ENCODE measurements at places on chromosomes 4 and X.

- no peak for DNase-seq
These were observed 30.6 kb upstream of the SORCS2 start for GRCh38 chr4:7161721-7162214.

- no peak for DNase-seq
These were observed 1194.6 kb downstream of the ADGRL3 start for GRCh38 chr4:62394766-62395165.

DNA sequence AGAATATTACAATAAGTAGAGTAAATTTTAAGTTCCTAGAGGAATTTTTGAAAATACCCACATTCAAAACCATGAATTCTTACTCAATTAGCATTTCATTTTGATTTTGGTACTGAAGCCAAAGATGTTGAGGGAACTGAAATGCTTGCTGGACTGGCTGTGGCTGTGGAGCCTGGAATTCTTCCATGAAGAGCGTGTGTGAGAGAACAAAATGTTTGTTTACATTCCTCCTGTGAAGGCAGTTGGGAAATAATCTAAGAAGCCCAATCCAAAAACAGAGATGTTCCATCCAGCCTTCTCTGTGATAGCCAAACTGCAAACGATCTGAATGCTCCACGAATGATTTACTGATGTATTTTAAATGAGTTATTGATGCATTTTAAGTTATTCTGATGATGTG, 3.8 kb upstream of the ADH1B start:
- DNase-seq, result no peak

GRCh38 chr4:89558147-89558546, 250.5 kb upstream of the GPRIN3 start:
- DNase-seq, result no peak

DNA sequence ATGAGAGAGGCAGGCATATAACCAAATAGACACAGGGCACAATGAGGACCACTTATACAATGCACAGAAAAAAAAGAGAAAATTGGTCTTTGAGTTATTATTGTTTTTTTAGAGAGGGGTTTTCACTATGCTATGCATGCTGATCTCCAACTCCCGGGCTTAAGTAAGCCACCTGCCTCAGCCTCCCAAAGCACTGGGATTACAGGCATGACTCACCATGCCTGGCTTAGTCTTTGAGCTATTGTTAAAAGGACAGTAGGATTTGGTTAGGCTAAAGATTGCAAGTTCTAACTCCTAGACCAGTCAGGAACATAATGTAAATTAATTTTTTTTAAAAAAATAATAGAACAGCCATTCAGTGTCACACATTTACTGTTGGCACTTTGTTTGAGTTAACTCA, 340.1 kb downstream of the GPAT3 start:
- no peak for DNase-seq

- DNase-seq, result no peak
These were observed 235.1 kb upstream of the CPEB2 start for GRCh38 chr4:14767142-14767541.

DNA sequence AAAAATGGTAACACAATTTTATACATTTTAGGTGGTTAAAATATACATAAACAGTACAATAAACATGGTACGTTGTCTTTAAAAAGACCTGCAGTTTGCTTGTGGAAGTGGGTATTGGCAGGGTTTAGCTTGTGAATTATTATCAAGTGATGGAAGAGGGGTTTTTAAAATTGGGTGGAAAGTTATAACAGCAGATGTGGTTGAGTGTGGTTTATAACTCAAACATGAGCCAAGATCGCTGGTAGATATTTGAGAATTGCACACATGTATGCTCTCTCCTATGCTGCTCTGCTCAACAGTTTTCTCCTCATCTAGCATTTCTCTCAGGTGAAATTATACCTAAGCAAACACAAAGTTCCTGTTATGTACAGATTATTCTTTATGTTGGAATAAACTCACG, 14.0 kb downstream of the EPGN start:
- no peak for DNase-seq

- DNase-seq, result no peak
These were observed 12.8 kb downstream of the MECP2 start for GRCh38 chrX:154084449-154085300.

DNA sequence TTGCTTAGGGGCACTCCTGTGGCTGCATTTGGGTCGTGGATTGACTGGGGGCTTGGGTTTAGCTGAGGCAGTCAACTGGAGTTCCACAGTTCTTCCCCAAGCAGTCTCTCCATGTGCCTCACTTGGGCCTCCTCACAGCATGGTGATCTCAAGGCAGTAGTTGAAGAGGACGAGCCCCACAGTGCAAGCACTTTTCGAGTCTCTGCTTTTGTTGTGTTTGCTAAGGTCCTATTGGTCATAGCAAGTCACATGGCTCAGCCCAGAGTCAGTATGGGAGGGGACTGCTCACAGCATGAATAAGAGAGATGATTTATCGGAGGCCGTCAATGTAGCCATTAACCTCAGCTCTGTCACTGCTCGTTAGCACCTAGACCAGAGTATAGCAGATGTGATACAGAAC, 29.7 kb downstream of the BMX start:
- DNase-seq, result no peak

- DNase-seq, result no peak
These were observed 2.7 kb upstream of the NEUROG2 start for GRCh38 chr4:112518675-112519074.

GRCh38 chr4:147969573-147970385, 237.9 kb downstream of the ARHGAP10 start:
- DNase-seq, result no peak

GRCh38 chrX:119990556-119991004, 47.0 kb upstream of the NKAP start:
- no peak for DNase-seq

DNA sequence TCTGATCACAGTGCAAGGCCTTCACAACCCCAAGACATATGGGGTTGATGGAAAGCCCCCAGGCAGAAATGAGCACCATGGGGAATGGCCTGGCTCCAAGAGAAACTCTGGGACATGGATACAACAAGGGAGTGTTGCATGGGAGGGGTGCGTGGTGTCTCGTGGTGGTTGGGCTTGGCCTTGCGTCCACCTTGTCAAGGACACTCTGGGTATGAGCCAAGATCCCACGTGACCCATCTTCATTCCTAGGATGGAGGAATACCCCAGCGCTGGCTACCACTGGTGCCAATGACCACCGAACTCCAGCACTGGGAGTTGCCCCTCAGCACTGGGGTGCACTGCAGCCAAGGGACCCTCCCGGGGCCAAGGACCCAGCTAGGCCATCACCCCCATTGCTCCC, 267.5 kb upstream of the AGTR2 start:
- no peak for DNase-seq

- no peak for DNase-seq
These were observed 124.5 kb upstream of the PLAC1 start for GRCh38 chrX:134782796-134783195.

DNA sequence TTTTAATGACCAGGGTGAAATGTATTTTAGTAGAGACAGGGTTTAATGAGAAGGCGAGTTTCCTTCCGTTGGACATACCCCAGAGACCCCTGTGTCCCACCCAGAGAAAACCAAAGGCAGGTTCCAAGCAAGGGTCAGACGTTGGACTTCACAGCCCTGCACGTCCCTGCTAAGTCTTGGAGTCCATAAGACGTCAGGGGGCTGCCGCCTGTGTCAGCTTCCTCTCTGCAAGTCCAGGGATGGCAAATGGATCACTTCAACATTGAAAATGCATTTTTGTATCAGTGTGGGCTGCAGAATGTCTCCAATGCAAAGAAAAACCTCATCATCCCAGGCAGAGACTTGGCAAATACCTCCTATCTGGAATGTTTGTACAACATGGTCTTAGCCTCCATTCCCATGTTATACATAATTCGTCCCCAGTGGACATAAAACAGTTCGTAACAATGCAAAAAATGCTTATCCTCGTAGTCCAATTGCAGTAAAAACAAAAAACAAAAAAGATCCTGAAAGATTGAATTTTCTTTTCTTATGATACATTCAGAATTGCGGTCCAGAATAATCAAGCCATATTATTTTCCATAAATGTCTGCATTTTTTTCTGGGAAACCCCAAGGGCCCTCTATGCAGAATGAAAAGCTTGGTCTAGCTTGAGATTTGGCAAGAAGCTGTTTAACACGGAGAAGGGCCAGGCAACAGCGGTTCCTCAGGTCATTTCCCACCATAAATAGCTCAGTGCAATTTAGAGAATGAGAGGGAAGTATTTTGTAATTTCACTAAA, 190.9 kb downstream of the SHOX start:
- DNase-seq, result no peak

DNA sequence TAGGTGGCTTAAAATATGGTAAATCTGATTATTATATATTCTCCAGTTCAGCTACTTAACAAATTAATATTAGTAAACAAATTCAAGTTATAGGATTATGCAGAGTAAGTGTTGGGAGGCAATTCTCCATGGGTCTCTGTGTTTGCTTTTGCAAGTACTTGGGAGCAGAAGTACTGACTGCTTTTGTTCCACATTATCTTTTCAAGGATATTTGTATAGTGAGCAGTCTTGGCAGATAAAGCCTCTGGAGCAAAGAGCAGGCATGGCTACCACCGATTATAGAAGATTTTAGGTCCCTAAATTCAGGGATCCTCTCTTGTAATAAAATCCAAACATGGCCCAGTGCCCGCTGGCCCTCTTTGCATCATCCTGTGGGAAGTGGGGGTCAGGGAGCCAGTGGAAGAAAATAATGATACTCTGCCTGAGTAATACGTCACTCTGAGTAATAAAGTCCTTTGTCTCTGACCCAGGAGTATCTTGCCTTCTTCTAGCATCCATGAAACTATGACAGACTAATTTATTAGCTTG, 23.2 kb downstream of the NDNF start:
- DNase-seq, result no peak

DNA sequence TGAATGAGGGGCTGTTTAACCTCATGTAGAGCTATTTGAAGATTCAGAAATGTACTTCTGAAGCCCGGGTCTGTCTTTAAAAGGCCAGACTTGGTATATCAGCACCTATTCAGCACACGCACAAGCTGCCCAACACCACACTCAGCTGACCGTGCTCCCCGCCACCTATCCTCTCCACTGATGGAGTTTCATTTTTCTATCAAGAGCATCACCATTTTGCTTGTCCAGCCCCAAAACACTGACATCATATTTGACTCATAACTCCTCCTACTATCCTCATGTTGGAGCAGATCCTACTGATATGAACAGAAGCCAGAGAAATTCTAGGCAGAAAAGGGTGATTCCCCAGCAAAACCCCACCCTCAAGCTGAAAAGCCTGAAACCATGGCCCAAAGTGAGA, 100.3 kb downstream of the SORBS2 start:
- no peak for DNase-seq

- no peak for DNase-seq
These were observed 14.7 kb downstream of the BCORL1 start for GRCh38 chrX:129997086-129997485.

DNA sequence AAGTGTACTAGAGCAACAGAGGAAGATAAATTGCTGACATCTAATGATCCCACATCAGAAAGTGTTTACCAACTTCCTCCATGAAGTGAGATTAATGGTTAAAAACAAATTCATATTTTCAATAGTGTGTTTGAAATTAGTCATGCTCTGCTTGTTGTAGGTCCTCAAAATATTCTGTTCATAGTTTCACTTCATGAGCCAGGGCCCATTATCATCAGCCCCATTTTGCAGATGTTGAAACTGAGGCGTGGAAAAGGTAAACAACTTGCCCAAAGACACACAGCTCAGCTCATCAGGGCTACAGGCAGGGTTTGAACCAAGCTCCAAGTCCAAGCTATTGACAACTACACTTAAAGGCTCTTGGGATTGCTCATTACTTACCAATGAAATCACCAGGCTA, 103.5 kb upstream of the PPARGC1A start:
- no peak for DNase-seq

DNA sequence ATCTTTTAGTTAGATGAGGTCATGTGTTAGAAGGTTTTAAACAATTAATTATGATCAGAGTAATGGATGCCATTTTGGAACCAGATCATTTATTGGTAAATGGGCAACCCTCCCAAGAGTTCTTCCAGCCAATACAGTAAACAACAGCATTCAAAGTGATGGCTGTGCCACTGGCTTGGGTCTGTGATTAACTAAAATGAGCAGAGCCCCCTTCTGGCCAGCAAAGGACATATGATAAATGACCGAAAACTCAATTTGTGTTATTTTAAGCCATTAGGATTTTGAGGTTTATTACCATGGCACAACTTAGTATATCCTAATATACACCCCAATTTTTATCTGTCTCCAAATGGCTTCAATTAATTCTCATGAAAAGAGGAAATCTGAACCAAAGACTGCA, 90.8 kb upstream of the NPFFR2 start:
- no peak for DNase-seq

DNA sequence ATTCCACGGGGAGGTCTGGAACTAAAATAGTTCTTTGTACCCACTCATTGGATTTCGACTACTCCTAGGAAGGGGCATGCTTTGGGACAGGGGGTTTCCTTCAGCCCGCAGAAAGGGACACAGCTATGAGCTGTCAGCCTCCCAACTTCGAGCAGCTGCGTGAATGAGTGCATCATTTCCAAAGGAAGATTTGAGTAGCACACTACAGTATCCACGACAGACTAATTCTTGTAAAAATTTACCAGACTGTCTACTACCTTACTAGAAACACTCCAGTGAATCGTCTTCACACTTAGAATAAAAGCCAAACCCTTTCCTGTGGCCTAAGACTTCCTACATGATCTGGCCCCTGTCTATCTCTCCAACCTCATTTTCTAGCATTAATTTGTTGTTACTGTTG, 101.9 kb downstream of the MAOA start:
- no peak for DNase-seq

GRCh38 chrX:9291629-9292028, 173.2 kb upstream of the TBL1X start:
- no peak for DNase-seq

GRCh38 chr4:36133086-36133485, 111.2 kb downstream of the ARAP2 start:
- DNase-seq, result no peak

DNA sequence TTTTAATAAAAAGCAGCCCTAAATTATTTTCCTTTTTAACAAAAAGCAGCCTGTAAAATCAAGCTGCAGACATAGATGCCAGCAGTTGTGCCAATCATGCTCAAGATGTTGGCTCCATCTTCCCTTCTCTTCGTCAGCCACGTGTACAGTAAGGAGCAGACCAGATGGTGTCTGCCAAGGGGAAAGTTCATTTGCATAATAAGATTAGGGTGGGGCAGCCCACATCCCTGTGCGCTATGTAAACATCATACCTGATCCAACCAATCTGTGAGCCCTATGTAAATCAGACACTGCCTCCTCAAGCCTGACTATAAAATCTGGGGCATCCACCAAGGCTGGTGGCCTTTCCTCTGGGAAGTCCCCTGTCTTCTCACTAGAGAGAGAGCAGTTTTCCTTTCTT, 23.1 kb upstream of the C1GALT1C1 start:
- no peak for DNase-seq

- no peak for DNase-seq
These were observed 14.9 kb downstream of the SLC9A7 start for GRCh38 chrX:46744009-46744408.

All from CD4-positive, alpha-beta T cell treated with Interleukin-17A for 4 hours (primary cell).